ENCODE measurements at places on chromosomes 13 and 19. TPM values are rescaled to one million over a fixed set of nuclear protein-coding genes. Genes with fewer than 3 reads are reported as not detected.

DNA sequence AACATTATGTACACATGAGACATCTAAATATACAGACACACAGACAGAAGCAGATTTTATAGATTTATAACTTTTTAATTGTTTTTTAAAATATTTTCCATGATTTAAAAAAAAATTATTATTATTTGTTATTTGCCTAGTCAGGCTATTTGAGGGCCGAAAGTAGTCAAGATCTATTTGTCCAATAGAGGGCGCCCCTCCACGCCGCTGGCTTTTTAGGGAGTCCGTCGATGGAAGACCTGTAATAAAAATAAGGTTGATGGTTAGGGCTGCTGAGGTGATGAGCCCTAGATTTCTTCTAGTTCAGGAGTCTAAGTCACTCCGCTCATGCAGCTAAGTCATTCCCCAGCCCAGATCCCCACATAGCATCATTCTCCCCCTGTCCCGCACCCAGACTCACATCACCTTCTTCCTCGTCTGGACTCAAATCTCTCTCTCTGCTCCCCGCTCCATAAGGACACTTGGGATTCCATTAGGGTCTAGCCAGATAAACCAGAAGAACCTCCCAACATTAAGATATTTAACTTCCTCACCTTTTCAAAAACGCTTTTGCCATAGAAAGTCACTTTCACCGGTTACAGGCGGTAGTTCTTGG, 33.9 kb upstream of the CEACAM21 start:
- H3K36me3 ChIP-seq = no peaks in the 10 kb centered on the region
- H3K4me3 ChIP-seq = no peak overlapping the region
- no peaks in the 10 kb centered on the region for H3K4me1 ChIP-seq
- peaks cover 12% of the 10 kb centered on the region for H3K27me3 ChIP-seq

DNA sequence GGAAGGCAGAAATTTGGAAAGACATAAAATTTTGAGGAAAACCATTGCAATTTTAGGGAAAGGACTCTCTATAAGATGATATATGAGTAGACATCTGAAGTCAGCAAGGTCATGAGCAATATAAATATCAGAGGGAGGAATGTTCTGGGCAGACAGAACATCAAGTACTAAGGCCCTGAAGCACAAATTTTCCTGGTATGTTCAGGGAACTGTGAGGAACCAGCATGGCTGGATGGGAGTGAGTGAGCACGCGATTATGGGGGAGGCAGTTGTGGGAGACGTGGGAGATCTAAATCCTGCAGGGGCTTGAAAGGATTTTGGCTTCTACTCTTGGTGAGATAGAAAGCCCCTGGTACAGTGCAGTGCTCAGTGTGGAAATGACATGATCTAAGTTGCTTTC, 112.0 kb downstream of the TBC1D4 start:
- no peaks in the 10 kb centered on the region for H3K4me1 ChIP-seq
- H3K4me3 ChIP-seq = no peak overlapping the region
- no peak for DNase-seq

RASGRP4 gene
- total RNA-seq = 0.66 TPM

- DNase-seq = no peak
- no peak overlapping the region for H3K4me3 ChIP-seq
- H3K36me3 ChIP-seq = no peaks in the 10 kb centered on the region
- H3K27me3 ChIP-seq = no peaks in the 10 kb centered on the region
- H3K27ac ChIP-seq = no peak overlapping the region
- no peaks in the 10 kb centered on the region for H3K4me1 ChIP-seq
These were observed 139.9 kb downstream of the PCDH20 start for GRCh38 chr13:61275736-61276135.

LTBP4 gene
- total RNA-seq = 130 TPM

- no peaks in the 10 kb centered on the region for H3K36me3 ChIP-seq
- no peak for DNase-seq
- no peaks in the 10 kb centered on the region for H3K4me1 ChIP-seq
- no peaks in the 10 kb centered on the region for H3K27me3 ChIP-seq
These were observed 198.4 kb downstream of the ATP8A2 start for GRCh38 chr13:25570185-25570584.

GRCh38 chr19:32817569-32818476, 51.7 kb downstream of the SLC7A9 start:
- no peaks in the 10 kb centered on the region for H3K27me3 ChIP-seq
- H3K36me3 ChIP-seq = no peaks in the 10 kb centered on the region
- no peak overlapping the region for H3K27ac ChIP-seq
- DNase-seq = no peak

DNA sequence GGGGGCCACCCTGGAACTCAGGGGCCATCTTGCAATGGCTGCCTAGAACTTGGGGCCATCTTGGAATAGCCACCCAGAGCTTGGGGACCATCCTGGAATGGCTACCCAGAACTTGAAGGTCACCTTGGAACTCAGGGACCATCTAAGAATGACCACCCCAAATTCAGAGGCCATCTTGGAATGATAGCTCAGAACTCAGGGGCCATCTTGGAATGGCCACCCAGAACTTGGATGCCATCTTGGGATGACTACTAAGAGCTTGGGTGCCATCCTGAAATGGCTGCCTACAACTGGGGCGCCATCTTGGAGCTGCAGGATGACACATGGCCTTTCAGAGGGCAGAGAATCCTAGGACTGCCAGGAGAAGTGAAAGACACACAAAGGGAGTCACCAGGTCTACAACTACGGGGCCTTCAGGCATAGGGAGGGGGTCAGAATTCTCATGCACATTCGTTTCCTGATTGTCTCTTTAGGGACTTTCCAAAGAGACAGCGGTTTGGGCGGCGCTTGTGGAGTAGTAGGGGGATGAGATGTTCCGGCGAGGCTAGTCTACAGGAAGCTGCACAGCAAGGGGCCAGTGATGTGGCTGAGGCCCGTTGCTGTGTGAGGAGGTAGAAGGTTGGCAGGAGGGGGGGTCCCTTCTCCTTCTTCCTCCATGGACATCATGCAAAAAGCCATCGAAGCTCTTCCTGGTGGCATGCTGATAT, 125.0 kb downstream of the IER2 start:
- no peaks in the 10 kb centered on the region for H3K27me3 ChIP-seq
- no peaks in the 10 kb centered on the region for H3K36me3 ChIP-seq
- no peaks in the 10 kb centered on the region for H3K4me1 ChIP-seq

RBM26 gene
- 31.7 TPM for total RNA-seq

- peaks cover 7% of the 10 kb centered on the region for H3K4me1 ChIP-seq
- H3K4me3 ChIP-seq = no peak overlapping the region
- no peak for DNase-seq
- H3K36me3 ChIP-seq = no peaks in the 10 kb centered on the region
These were observed 82.1 kb downstream of the WDFY2 start for GRCh38 chr13:51666374-51666773.

FSD1 gene
- 0.88 TPM for total RNA-seq

CYP4F3 gene
- total RNA-seq = 0.44 TPM

RXFP2 gene
- total RNA-seq = not detected

DNA sequence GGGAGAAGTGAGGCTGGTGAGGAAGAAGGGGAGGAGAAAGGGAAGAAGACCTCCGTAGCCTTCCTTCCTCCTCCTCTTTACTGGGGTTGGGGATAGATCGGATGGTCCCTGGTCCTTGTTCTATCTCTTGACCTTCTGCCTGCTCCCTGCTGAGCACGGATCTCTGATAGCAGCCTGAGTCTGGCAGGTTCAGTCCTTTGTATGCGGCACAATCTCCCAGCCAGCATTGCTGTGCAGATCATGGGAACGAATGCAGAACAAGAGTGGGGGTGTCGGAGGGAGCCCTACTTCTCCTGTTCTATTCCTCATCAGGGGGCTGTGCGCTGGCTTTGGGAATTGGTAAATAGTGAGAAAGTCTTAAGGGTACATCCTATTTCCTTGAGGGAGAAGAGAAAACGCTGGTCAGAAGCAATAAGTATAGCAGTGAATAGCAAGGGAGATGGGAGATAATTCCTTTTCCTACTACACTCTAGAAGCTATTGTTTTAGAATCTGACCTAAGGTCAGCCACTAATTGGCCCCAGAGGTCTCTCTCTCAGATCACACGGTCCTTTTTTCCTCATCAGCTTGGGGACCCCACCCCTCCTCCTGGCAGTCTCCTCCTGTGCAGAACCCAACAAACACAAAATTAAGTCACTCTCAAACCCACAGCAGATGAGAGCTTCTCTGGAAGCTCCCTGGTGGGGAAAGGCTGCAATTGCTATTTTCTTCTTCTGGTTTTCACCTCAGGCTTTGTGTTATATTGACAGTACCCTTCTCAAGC, 41.0 kb downstream of the KL start:
- no peaks in the 10 kb centered on the region for H3K4me1 ChIP-seq
- H3K27me3 ChIP-seq = no peaks in the 10 kb centered on the region
- H3K36me3 ChIP-seq = no peaks in the 10 kb centered on the region
- no peak overlapping the region for H3K4me3 ChIP-seq

GRCh38 chr19:741506-742131, 9.3 kb upstream of the MISP start:
- H3K27ac ChIP-seq = no peak overlapping the region
- H3K4me1 ChIP-seq = no peaks in the 10 kb centered on the region
- H3K27me3 ChIP-seq = no peaks in the 10 kb centered on the region
- DNase-seq = no peak
- H3K36me3 ChIP-seq = no peaks in the 10 kb centered on the region
- no peak overlapping the region for H3K4me3 ChIP-seq

TM9SF2 gene
- 95.1 TPM for total RNA-seq

DNA sequence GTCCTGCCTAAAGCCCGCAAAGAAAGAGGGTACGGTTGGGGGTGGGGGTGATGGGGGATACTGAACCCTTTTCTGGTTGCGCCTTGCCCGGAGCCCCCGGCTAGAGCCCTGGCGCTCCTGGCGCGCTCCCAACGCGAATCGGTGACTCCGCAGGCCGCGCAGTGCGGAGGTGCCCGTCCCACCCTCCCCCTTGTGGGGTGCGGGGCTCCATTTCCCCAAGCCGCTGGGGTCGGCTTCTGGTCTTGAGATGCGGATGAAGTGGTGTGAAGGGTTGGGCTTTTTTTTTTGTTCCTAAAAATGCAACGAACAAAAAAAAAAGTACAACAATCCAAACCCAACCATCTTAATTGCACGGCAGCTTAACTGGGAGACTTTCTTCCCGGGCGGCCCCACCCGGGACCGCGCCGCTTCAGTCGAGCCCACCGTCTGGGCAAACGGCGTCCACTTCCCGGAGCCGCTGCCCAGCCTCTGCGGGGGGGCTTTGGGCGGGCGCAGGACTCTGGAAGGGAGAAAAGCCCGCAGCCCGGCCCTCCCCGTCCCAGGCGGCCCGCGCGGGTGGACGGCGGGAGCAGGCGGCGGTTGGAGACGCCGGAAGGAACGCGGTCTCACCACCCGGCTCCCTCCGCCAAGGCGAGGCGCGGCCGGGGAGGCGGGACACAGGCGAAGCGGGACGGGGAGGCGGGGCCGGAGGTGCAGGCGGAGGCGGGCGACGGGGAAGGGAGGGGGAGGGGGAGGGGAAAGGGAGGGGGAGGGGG, 504 bp upstream of the TRIM13 start:
- no peaks in the 10 kb centered on the region for H3K4me1 ChIP-seq
- peak overlapping the region; percentile 84 for H3K4me3 ChIP-seq
- DNase-seq = peak; percentile 90
- H3K36me3 ChIP-seq = no peaks in the 10 kb centered on the region
- no peaks in the 10 kb centered on the region for H3K27me3 ChIP-seq

FAM124A gene
- total RNA-seq = 2.2 TPM

COL4A2 gene
- 307 TPM for total RNA-seq

- no peaks in the 10 kb centered on the region for H3K36me3 ChIP-seq
- H3K27ac ChIP-seq = peak overlapping the region; percentile 96
- H3K4me3 ChIP-seq = peak overlapping the region; percentile 96
- DNase-seq = peak; percentile 29
- no peaks in the 10 kb centered on the region for H3K4me1 ChIP-seq
- no peaks in the 10 kb centered on the region for H3K27me3 ChIP-seq
These were observed 1.3 kb downstream of the BICRA start for GRCh38 chr19:47609906-47610894.

GRCh38 chr19:33278403-33279269, 23.7 kb downstream of the CEBPA start:
- H3K4me1 ChIP-seq = peaks cover 4% of the 10 kb centered on the region
- no peak for DNase-seq
- no peaks in the 10 kb centered on the region for H3K27me3 ChIP-seq
- H3K27ac ChIP-seq = no peak overlapping the region
- no peak overlapping the region for H3K4me3 ChIP-seq
- H3K36me3 ChIP-seq = no peaks in the 10 kb centered on the region

DNA sequence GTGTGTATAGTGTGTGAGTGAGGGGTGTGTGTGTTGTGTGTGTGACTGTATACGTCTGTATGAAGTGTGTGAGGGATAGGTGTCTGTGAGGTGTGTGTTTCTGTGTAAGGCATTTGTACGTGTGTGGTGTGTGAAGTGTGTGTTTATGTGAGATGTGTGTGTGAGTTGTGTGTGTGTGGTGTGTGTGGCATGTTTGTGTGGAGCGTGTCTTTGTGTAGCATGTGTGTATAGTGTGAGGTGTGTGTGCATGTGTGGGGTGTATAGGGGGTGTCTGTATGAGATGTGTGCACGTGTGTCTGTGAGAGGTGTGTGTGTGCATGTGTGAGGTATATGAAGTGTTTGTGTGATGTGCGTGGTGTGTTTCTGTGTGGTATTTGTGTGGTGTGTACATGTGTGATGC, 13.2 kb upstream of the TNFRSF19 start:
- H3K36me3 ChIP-seq = no peaks in the 10 kb centered on the region
- no peaks in the 10 kb centered on the region for H3K27me3 ChIP-seq
- no peak overlapping the region for H3K4me3 ChIP-seq
- no peak for DNase-seq
- H3K27ac ChIP-seq = no peak overlapping the region

DNA sequence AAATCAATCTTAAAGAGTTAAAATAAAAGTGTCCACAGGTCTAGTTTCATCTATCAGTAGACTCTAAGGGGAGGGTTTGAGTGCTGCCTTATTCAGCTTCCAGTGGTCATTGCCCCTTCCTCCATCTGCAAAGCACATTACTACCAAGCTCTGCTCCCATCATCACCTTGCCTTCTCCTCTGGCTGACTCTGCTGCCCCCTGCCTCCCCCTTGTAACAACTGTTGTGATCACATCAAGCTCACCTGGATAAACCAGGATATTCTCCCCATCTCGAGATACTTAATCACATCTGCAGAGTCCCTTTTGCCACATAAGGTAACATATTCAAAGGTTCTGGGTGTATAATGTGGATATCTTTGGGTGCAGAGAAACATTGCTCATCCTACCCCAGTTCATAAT, 43.3 kb upstream of the GPC6 start:
- no peaks in the 10 kb centered on the region for H3K36me3 ChIP-seq
- H3K27me3 ChIP-seq = no peaks in the 10 kb centered on the region
- no peak overlapping the region for H3K4me3 ChIP-seq

GRCh38 chr13:40109351-40109844, 453.9 kb downstream of the COG6 start:
- H3K4me1 ChIP-seq = no peaks in the 10 kb centered on the region
- no peak for DNase-seq
- no peaks in the 10 kb centered on the region for H3K27me3 ChIP-seq
- H3K36me3 ChIP-seq = no peaks in the 10 kb centered on the region
- H3K27ac ChIP-seq = peak overlapping the region; percentile 14

RFC3 gene
- total RNA-seq = 10.7 TPM

Measured in breast epithelium (tissue), 4 donors.